Esophagus (tissue), 2 donors: ENCODE measurements at places on chromosomes 12 and 14. TPM values are rescaled to one million over a fixed set of nuclear protein-coding genes. Genes with fewer than 3 reads are reported as not detected.

Gene SERPINA9
- polyA plus RNA-seq: not detected

Gene LPAR5
- polyA plus RNA-seq: 19.3 TPM

Gene GATC
- 6.8 TPM for polyA plus RNA-seq

Gene OAS2
- 10.8 TPM for polyA plus RNA-seq

Gene SYNDIG1L
- polyA plus RNA-seq: 0.02 TPM

Gene REP15
- polyA plus RNA-seq: 1.6 TPM

Gene GALC
- 2.8 TPM for polyA plus RNA-seq

Gene PTHLH
- 3.8 TPM for polyA plus RNA-seq

Gene ALX1
- polyA plus RNA-seq: not detected

Gene HOXC9
- 0.51 TPM for polyA plus RNA-seq

Gene SPTB
- polyA plus RNA-seq: 0.41 TPM

Gene ADGRD1
- polyA plus RNA-seq: 2.9 TPM

Gene SLC6A15
- 2.0 TPM for polyA plus RNA-seq

Gene PPP1R36
- polyA plus RNA-seq: 0.71 TPM

Gene AQP6
- 0.02 TPM for polyA plus RNA-seq

Gene CACNA1C
- 2.1 TPM for polyA plus RNA-seq

Gene TMEM30B
- 12.8 TPM for polyA plus RNA-seq

Gene ERP29
- polyA plus RNA-seq: 53.9 TPM

Gene SMARCD1
- 9.8 TPM for polyA plus RNA-seq

Gene AVPR1A
- 0.21 TPM for polyA plus RNA-seq

Gene KCNA1
- not detected for polyA plus RNA-seq

Gene FGD4
- polyA plus RNA-seq: 4.6 TPM

Gene KRT74
- 0.24 TPM for polyA plus RNA-seq

Gene HSPB8
- 87.9 TPM for polyA plus RNA-seq

Gene PLA2G1B
- polyA plus RNA-seq: 0.57 TPM

Gene TAS2R42
- polyA plus RNA-seq: not detected

Gene IL26
- polyA plus RNA-seq: not detected

Gene RBP5
- 0.65 TPM for polyA plus RNA-seq

Gene PPP4R4
- polyA plus RNA-seq: 0.09 TPM

Gene SDSL
- polyA plus RNA-seq: 0.65 TPM

Gene SELPLG
- 2.0 TPM for polyA plus RNA-seq

Gene DIO3
- 0.64 TPM for polyA plus RNA-seq

Gene TPH2
- not detected for polyA plus RNA-seq

Gene LALBA
- polyA plus RNA-seq: not detected

Gene BCL11B
- 1.7 TPM for polyA plus RNA-seq

Gene MANSC4
- not detected for polyA plus RNA-seq
